ENCODE measurements at places on chromosomes 7 and 10.

DNA sequence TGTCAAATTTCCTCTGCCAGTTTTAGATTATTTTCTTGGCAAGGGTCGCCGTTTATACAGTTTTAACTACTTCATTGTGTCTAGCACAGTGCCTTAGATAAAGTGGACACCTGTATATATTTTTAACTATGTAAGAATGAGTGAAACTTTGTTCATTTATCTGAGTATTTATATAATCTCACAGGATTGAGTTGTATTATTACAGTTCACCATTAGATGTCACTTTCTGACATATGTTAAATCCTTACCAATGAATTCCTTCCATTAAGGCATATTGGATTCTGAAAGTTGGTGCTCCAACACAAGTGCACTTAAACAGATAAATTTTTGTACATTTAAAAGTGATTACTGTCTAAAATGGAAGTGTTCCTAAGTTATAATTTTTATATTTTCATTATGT is 43.0 kb downstream of the ZMYND11 start:
- DNase-seq, result peak; percentile 28

- DNase-seq, result no peak
Observed at GRCh38 chr7:112120696-112121217, 85.4 kb downstream of the DOCK4 start.

DNA sequence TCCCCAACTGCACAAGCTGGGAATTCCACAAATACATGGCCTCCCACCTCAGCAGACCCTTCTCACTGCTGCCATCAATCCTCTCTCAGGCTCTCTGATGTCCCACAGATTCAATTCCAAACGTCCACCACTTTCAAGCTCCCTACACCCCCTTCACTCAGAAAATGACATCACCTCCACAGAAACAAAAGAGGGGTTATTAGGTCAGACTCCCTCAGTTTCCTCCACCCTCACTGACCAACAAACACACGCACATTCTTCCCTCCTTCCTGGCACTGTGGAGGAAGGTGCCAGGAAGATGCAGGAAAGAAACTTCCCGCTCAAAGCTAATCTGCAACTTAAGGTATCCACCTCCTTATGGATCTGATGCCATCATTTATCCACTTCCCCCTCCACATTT is 18.3 kb downstream of the ZNF438 start:
- DNase-seq, result no peak

- peak; percentile 72 for DNase-seq
Observed at GRCh38 chr7:41940760-41941343, 238.0 kb upstream of the INHBA start.

DNA sequence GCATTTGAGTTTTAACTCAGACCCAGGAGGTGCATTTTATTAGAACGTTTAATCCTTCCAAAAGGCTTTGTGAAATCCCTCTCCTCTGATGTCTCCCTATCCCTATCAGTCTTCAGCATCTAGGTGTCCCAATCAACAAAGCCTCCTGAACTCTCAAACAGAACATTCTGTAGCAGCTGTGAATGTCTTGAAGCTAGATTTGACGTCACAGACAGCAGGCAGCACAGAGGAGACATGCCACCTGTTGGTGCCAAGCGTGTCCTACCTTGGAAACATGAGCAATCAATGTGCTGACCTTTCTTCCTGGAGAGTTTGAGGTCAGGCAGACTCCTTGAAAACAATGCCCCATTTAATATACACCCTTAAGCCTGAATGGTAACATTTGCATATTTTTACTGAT is 125.5 kb downstream of the RNLS start:
- no peak for DNase-seq

DNA sequence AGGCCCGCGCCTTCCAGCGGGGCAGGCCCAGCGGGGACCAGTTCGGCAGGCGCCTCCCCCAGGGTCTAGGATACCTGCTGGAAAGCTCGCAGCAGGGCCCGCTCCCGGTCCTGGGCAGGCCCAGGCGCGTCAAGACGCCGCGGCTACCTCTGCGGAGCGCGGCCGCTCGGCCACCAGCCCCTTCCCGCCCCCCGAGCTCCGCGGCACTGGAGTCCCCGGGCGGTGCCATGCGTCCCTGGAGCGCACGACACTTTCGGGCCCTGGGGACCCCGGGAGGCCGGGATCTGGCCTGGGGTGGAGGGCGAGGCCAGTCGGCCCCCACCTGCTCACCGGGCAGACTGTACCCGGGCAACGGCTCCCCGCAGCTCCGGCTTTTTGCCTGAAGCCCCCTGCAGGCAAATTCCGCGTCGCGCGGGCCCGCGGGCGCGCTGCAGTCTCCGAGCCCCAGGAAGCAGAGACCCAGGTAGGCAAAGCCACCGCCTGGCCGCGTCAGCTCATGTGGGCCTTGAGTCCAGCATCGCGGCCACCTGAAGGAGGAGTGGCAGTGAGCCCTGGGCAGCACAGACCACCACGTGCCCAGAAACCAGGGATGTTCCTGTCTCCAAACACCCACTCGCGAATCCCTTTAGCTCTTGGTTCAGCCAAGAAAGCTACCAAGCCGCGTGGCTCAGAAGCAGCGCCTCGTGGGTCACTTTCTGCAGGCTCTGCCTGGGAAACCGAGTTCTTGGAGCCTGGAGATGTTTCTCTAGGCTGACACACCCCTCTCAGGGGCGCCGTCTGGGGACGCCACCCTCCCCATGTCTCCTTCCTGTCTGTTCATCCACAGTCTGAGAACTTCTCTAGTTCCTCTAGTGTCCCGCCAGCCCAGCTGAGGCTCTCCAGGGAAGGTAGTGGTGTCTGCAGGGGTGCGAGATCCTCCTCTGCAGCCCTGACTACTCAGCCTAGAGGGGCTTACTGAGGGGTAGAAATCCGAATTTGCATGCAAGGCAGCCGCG is 46.1 kb upstream of the APBB1IP start:
- no peak for DNase-seq

DNA sequence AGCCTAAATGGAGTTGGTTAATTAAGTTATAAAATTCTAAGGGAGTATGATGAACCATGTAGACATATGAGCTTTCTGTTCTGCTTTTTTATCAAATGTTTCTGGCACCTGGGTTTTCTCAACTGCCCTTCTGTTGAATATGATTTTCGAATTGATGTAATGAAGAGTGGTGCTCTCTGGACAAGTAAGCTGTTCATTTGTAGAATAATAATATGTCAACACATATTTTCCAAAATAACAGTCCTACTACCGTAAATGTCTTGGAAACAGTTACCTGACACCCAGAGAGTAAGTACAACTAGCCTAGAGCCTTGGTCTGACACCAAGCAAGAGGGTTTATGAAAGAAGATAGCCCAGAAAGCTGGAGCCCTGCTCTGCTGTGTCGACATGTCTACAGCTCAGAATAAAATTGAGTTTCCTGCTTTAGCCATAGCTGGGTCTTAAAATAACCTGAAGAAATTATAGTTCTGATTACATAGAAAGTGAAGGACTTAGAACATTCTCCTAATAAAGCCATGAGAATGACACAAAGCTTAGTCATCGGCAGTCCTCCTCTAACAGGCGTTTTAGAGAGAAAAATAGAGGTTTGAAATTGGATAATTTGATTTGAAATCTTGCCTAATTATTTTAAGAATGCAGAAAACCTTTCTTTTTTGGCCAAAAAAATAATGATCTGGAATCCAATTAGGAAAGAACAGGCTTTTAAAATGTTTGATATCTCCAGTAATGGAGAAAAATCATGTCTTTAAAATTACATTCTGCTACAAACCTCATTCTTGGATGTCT is 25.1 kb downstream of the HDAC9 start:
- DNase-seq, result no peak

DNA sequence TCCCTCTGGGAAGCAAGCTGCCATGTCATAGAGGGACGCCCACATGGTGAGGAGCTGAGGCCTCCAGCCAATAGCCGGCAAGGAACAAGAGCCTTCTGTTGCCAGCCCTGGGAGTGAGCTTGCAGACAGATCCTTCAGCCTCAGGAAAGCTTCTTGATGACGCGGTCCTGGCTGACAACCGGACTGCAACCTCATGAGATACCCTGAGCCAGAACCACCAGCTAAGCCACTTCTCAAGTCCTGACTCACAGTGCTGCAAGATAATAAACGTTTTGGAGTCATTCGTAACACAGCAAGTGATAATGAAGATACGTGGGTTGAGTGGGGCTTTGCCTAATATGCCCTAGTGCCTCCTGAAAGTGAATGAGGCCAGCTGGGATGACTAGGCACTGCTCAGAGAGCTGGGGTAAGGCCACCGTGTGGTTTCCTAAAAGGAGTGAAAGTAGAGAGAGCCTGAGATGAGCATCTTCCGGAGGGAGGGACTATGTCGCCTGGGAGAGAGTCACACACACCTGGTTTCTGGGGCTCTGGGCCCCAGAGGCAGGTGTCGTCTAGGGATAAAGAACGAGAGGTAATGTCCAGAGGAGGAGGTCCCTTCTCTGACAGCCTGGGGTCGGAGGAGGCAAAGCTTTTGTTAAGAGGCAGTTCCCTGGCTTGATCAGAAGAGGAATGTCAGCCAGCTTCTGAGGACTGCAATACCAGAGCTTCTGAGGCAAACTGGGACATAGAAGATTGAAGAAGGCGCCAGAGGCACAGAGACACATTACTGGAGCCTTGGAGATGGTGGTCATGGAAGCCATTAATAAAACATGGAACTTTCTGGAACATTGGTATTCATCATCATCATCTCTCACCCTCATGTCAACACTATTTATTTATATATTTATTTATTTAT is 53.6 kb downstream of the PYROXD2 start:
- peak; percentile 42 for DNase-seq

All from hippocampal formation (tissue), 2 donors.